ENCODE measurements at places on chromosomes 2 and 18. TPM values are rescaled to one million over a fixed set of nuclear protein-coding genes. Genes with fewer than 3 reads are reported as not detected.
A peak's percentile ranks its signal among the peaks of the same experiment; 100 is the strongest.

- DNase-seq, result no peak
Measured at GRCh38 chr2:157601807-157602206, 26.9 kb downstream of the ACVR1C start.

DNA sequence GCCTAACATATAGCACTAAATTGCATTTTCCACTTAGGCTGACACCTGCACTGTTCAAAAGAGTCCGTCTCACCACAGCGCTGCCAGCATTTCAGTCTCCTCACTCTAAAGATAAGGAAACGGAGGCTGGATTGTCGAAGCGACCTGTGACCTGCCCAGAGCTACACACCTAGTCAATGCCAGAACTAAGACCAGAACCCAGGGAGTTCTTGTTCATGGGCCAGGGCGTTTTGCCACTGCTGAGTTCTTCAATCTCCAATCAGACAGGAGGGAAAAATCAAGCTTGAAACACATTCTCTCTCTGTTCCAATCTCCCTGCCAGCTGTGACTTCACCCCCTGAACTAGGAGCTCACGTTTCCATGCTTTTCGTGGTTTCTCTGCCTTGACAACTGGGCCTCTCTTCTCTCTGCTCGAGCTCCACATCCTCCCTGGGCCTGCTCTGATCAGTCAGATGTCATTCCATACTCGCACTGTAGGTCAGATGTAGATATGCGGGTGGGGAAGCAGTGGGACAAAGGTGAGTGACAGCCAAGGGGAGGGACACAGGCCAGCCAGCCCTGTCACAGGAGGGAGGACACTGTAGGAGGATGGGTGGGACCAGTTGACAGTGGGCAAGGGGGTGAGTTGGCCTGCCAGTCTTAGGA, 221.1 kb upstream of the SMAD2 start:
- no peak for DNase-seq

GRCh38 chr2:16862471-16862870, 196.8 kb upstream of the CYRIA start:
- DNase-seq, result no peak

GRCh38 chr2:120403676-120404075, 57.7 kb downstream of the INHBB start:
- DNase-seq, result no peak

- no peak for DNase-seq
Measured at GRCh38 chr2:171921970-171922229, 361 bp upstream of the HAT1 start.

CYBRD1 gene
- total RNA-seq, result 248 TPM

DNA sequence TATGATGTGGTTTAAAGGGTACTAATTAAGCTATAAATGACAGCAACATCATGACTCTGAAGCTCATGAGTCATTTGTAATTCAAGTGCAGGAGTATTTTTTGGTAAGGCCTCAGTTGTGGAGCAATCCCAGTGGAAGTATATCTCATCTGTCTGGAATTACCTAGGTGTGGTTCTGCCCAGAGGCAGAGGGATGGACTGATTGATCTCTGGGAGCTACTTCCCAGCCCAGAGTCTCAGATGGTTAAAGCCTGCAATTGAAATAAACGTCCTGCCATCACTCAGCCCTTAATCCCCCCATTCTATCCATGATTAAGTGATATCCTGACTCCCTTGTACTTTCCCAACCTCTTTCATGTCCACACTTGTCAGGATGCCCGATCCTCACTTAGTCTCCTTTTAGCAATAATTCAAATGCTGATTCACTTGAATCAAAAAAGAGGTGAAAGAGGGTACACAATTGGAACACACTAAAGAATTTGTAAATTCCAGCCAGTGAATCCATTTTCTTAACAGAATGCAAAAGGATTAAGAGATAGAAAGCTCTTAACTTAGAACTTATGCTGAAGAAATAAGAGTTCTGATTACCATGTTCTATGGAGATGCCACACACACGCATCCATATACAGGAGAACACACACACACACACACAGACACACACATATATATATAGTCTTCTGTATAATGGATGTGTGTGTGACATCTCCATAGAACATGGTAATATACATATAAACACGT, 664.4 kb downstream of the NYAP2 start:
- peak; percentile 76 for DNase-seq

GRCh38 chr2:121219866-121220265, 65.1 kb downstream of the TFCP2L1 start:
- DNase-seq, result no peak

MGAT4A gene
- total RNA-seq, result under 0.01 TPM

CRYGC gene
- total RNA-seq, result not detected

DNA sequence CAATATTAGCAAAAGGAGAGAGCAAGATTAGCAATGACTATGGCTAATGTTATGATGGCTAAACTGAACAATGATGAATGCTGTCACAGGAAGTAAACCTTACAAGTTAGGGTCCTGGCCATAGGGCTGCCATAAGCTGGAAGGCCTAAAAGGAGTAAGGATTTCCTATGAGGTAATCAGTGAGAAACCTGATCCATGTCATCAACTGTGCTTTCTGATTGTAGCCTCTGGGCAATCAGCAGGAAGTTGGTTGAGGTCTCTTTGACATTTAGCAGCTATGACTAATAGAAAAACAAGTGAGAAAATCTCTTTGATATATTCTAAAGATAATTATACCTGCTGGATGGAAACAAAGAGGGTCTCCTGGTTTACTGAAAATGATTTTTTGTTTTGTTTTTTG, 193.0 kb downstream of the RAB3GAP1 start:
- no peak for DNase-seq

GRCh38 chr2:84839851-84840250, 41.0 kb downstream of the TRABD2A start:
- no peak for DNase-seq

- DNase-seq, result no peak
Measured at GRCh38 chr2:52113338-52113737, 1081.4 kb upstream of the NRXN1 start.

DNA sequence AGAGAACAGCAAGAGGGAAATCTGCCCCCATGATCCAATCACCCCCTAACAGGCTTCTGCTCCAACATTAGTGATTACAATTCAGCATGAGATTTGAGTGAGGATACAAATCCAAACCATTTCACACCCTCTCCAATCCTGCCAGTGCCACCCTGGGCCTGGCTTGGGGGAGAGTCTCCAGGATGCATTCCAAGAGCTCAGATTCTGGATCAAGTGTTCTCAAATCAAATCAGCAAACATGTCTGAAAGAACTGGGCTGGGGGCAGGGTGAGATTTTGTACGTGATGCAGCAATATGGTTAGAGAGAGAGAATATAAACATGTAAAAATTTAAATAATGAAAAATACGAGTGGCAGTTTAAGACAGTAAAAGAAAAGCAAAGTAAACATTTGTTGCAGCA, 2100.9 kb upstream of the CELF4 start:
- no peak for DNase-seq

GRCh38 chr2:121648206-121649148, 785 bp downstream of the CLASP1 start:
- DNase-seq, result peak; percentile 74

GRCh38 chr18:68965817-68966216, 167.9 kb downstream of the CCDC102B start:
- no peak for DNase-seq

DNA sequence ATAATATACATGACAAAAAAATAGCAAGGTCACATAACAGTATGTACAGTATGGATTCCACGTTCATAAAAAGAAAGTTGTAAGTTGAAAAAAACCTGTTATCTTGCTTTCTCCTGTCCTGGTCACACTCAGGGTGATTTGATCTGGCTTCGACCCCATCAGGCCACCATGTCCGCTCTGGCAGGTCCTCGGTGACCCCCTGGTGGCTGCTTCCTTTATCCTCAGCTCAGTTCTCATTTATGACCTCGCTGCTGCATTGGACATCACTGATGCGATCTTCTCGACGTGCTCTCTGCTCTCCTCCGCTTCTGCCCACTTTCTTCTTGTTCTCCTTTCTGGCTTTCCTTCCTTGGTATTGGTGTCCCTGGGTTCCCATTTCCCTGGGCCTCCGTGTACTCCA, 29.7 kb downstream of the DGKD start:
- DNase-seq, result no peak

- DNase-seq, result no peak
Measured at GRCh38 chr2:150426315-150426714, 61.2 kb downstream of the RND3 start.

DNA sequence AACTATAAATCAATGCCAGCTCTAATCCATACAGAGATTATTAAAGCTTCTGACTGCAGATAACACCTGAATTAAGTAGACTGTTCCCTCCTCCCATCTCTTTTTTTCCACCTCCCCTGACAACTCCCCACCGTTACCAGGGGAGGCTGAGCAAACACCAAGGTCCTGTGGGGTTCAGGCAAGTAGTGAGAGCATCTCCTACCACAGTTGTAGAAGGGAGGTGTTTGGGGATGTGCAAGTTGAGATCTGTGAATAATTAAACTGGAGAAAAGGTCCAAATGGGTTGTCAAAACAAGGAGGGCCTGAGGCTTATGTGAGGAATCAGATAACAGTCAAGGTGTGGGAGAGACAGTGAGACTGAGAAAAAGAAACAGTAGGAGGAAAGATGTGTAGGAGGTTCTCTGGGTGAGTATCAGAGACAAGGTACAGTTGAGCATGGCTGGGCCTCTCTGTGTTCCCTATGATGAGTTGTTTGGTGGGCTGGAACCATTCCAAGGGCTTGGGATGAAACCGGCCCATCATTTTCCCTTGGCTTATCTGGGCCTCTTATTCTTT, 194.6 kb downstream of the CYRIA start:
- no peak for DNase-seq

- peak; percentile 41 for DNase-seq
Measured at GRCh38 chr2:205461678-205462665, 220.3 kb upstream of the NRP2 start.

- peak; percentile 74 for DNase-seq
Measured at GRCh38 chr2:160278879-160279177, 78.8 kb upstream of the ITGB6 start.

DNA sequence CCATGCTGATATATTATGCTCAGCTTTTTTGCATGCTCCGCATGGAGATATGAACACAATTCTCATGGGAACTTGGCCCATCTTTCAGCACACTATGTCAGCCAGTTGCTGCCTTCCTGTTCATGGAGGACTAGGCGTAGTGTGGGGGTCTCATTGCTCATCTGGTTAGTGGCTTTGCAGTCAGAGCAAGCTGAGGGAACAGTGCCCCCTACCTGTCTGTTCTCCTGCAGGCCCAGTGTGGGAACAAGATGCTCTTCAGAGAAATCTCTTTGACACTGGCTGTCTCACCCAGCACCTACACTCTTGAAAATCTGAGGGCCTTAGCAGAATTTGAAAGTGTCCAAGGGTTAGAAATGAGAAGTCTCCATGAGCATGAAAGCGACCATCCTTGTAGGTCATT, 47.1 kb downstream of the SPTBN1 start:
- DNase-seq, result peak; percentile 43

- DNase-seq, result no peak
Measured at GRCh38 chr2:169975221-169975620, 148.0 kb downstream of the UBR3 start.

GRCh38 chr18:48492880-48493279, 46.0 kb upstream of the CTIF start:
- DNase-seq, result no peak

DNA sequence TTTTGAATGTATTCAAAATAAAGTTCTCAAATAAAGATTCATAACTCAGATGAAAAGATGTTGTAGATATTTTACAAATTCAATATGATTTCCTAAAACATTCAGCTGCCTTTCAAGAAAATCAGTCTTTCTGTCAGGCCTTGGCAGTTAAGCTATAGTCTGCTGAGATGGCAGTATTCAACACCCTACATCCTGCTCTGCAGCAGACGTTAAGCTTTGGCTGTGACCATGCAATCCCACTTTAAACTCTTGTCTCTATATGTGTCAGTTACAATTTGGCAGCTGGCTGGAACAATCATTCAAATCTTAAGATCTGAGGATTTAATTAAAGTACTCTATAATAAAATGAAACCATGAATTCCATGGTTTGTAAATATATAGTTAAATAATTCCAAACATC, 567.3 kb upstream of the ZNF804A start:
- DNase-seq, result no peak

DNA sequence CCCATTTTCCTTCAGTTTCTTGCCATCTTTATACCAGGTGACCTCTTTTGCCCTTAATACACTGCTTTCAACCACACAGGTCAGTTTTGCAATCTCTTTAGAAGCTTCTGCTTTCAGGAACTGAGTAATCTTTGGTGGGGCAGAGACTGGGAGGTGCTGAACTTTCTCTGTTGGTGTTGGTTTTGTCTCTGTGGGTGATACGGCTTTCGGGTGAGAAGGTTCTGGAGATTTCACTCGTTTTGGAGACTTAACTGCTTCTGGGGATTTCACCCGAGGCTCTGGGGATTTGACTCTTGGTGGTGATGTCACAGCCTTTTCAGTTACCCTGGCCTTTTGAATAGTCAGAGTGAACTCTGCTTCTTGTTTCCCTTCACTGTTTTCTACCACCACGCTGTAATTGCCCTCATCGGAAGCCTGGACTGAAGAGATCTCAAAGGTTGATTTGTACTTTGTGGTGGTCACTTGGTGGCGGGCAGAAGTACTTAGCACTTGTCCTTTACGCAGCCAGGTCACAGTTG, 50.4 kb downstream of the PLEKHA3 start:
- peak; percentile 21 for DNase-seq

DNAH7 gene
- 0.89 TPM for total RNA-seq

DNA sequence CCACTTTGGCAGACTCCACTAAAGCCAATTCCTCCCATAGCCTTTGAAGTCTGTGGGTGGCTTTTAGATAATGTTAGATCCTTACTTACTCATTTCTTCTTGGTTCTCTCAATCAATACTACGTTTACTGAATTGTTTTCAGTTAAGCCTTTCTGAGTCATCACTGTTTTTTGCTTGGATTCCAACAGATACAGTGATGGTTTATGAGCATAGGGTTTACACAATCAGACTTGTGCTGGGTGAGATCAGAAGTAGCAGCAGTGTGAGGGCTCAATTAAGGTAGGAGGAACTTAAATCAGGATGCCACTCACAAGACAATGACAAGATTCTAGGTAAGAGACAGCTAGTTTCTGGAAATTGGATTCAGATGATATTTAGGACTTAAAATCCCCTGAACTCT, 297.7 kb upstream of the DOK6 start:
- peak; percentile 39 for DNase-seq

DNA sequence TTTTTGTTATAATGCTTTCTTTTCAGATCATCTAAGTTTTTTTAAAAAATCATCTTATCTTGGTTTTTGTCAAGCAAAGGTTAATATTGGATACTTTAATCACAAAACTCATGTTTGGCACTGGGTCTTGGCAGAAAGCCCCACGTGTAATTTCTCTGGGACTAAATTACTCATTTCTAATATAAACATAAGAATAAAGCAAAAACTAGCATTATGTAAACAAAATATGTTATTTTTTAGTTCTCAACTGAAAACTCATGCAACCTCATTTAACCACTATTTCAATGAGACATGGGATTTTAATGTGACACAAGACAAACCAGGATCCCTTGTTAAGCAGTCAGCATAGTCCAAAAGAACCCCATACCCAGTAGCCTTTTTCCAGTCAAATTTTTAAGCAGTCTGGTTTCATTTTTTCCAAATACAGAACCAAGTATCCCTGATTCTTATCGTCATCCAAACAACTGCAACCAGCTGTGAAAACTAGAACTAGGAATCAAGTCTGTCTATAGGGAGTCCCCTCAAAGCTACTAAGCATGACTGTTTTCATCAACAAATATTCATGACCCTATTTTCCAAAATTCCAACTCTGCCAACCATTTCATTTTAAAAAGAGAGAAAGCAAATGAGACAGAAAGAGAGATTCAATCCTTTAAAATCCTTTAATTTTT, 27.1 kb downstream of the PID1 start:
- DNase-seq, result no peak

DCDC2C gene
- not detected for total RNA-seq

- no peak for DNase-seq
Measured at GRCh38 chr18:2853926-2854664, 7.3 kb downstream of the EMILIN2 start.

Data from GM23248 (cell line).